ENCODE measurements at places on chromosomes 6 and 20.

GRCh38 chr20:10978019-10978702, 304.4 kb upstream of the JAG1 start:
- no peak for DNase-seq

- DNase-seq = no peak
These were observed 20.4 kb downstream of the AKAP12 start for GRCh38 chr6:151260205-151260604.

- DNase-seq = no peak
These were observed 20.6 kb upstream of the BHLHE23 start for GRCh38 chr20:63027221-63027921.

GRCh38 chr6:31763619-31763940, 1.1 kb downstream of the SAPCD1 start:
- DNase-seq = no peak

- DNase-seq = no peak
These were observed 169.9 kb upstream of the RNF217 start for GRCh38 chr6:124792386-124792785.

DNA sequence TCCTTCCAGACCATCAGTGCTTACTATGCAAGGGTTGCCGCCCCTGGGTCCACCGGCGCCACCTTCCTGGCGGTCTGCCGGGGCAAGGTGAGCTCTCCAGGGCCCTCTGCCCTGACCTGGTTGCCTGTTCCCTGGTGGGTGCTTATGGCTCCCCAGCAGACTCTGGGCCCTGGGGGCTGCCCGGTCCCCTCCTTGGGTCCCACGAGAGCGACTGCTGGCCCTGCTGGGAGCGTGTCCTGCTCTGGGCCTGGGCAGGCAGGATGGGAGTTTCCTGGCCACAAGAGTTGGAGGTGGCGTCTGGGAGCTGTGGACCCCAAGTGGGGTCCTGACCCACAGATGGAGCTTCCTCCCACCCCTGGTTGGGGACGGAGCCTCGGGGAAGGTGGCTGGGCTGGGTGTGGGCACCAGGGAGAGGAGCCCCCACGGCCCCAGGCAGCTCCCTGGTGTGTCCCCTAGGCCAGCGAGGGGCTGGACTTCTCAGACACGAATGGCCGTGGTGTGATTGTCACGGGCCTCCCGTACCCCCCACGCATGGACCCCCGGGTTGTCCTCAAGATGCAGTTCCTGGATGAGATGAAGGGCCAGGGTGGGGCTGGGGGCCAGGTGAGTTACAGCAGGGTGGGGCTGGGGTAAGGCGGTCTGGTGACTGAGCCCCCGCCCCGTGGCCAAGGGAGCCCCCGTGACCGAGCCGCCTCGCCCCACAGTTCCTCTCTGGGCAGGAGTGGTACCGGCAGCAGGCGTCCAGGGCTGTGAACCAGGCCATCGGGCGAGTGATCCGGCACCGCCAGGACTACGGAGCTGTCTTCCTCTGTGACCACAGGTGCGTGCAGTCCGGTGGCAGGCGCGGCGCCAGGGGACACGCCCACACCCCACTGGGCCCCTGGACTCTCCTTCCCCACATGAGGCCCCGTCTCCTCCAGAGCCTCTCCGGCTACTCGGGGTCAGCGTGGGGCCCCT, 7.1 kb upstream of the TNFRSF6B start:
- no peak for DNase-seq

DNA sequence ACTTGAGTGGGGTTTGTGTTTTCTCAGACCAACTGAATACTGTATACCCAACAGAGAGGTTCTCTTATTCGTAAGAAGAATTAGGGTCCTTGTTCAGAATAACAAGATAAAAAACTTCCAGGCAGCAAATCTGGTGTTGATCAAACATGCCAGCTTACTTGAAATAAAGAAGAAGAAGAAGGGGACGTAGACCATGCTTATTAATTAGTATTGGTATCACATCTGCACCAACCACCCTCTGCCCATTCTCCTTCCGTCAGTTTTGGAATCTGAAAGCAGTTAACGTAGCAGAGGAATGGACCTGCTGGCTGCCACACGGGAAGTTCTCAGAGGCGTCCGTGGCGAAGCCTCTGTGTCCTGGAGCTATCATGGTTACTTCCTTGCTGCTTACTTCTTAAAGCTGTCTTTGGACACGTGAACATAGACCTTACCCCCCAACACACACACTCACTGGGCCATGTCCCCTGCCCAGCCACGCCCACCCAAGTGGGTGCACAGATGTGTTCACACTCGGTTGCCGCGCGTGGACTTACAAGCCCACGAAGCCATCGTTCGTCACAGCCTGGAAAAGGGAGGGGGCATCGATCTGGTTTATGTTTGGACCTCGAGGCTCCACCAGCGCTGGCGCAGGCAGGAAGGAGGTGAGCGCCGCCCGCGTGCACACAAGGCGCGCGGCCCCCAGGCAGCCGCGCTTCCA, 4.1 kb upstream of the DLL1 start:
- DNase-seq = no peak

GRCh38 chr6:82507112-82507511, 143.5 kb downstream of the TPBG start:
- DNase-seq = no peak

DNA sequence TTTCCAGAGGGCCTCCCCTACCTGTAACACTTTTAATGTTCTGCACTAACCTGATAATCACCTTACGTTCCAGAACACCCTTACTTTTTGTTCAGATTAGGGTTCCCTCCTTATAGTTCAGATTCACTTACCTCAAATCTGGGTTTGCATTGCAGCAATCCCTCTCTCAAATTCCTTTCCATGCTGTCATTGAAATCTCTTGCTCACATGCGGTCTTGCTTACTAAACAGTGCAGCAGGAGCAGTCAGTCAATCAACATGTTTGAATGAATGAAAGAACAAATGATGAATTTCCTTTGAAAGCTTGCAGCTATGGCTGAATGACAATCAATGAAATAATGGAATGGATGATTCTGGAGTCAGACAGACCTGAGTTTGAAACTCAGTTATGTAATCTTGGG, 200.1 kb downstream of the HIVEP2 start:
- no peak for DNase-seq

- DNase-seq = no peak
These were observed 129.5 kb upstream of the SULF2 start for GRCh38 chr20:47914792-47915191.

DNA sequence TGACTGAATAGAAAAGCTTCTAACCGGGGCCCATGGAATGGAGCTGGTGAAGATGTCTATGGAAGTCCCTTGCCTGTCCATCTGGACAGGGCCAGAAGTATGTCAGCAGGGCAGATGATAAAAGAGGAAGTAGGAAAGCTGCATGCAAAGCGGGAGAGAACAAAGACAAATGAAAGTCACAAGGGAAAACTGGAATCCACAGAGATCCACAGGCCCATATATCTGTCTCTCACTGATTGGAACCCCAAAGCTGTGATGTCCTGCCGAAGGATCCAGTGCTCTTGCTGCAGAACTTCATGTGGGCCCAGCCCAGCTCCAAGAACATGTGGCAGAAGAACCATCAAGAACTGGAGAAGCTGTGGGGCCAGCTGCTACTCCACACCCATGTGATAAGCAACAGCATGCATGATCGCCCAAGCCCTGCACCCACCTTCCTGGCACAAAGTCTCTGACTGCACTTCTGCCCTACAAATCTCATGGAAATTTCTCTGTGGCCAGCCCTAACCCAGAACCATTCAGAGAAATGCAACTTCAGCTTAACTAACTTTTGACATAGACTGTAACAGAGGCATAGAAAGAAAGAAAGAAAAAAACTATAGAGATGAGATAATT, 716.0 kb downstream of the KIF16B start:
- DNase-seq = no peak

GRCh38 chr6:80433010-80433672, 326.7 kb downstream of the BCKDHB start:
- no peak for DNase-seq

DNA sequence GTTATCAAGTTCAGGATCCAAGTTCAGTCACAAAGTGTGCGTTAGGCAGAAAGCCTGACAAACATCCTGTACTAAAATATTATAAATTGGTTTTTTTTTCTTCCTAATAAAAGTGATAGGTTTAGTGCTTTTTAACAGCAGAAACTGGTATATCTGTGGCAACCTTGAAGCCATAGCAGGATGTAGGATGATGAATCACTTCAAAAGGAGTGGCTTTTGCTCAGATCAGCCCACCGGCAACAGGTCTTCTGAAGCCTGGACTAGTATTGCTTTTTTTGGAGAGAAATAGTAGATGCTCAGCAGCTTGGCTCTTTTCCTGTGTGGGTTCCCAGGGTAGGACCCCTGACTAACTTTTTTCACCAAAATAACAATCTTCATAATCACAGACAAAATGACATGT, 190.8 kb downstream of the EPM2A start:
- no peak for DNase-seq

- no peak for DNase-seq
These were observed 75.9 kb upstream of the ENPP5 start for GRCh38 chr6:46246727-46247126.

GRCh38 chr6:156009656-156010055, 554.0 kb upstream of the NOX3 start:
- no peak for DNase-seq

- no peak for DNase-seq
These were observed 127.9 kb upstream of the MLIP start for GRCh38 chr6:53983301-53983700.

GRCh38 chr20:45138561-45139300, 14.5 kb upstream of the WFDC12 start:
- DNase-seq = peak; percentile 19

DNA sequence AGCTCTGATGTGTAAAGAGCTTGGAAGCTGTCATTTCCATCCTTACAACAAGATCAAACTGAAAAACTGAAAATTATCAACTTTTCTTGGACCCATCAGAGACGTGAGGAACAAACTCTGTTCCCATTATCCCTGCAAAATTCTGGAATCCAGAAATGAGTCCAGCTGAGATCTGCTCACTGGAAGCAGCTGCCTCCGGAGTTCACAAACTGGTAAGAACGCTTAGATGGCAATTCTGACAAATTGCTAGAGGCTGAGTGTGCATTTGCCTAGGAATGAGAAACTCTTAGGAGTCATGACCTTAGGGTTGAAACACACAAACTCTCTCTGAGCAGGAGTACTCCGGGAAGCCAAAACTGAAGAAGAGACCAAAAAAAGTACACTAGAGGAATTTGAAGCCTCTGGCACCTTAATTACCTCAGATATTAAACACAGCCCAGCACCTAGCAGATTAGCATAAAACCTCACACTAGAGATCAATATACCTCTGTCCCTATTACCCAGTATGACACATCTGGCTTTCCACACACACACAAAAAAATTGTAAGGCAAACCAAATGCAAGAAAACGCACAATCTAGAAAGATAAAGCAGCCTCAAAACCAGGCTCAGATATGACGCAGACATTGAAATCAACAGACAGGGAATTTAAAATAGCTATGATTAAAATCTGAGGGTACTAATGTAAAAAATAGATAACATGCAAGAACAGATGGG, 233.5 kb upstream of the SGK1 start:
- DNase-seq = no peak

DNA sequence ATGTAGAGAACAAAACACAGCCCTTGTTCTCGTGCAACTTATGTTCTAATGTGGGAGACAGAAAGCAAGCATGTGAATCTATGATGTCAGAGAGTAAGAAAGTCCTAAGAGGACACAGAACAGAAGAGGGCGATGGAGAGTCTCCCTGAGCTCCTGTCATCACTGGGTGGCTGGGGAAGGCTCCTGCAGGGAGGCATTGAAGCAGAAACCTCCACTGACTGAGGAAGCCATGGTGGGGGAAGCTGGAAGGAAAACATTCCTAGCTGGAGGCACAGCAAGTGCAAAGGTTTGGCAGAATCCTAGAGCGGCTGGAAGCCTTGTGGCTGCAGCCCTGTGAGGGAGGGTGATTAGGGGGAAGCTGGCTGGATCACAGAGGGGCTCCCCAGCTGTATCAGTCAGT, 248.0 kb downstream of the CDH26 start:
- no peak for DNase-seq

GRCh38 chr6:32972353-32973143, 4.2 kb downstream of the BRD2 start:
- peak; percentile 47 for DNase-seq

DNA sequence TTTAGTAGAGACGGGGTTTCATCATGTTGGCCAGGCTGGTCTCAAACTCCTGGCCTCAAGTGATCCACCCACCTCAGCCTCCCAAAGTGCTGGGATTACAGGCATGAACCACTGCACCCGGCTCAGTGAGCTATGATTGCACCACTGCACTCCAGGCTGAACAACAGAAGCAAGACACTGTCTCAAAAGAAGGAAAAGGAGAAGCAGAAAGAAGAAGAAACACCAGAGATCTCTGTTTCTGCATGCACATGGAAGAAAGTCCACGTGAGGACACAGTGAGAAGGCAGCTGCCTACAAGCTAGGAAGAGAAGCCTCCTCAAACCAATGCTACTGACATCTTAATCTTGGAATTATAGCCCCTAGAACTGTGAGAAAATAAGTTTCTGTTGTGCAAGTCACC, 16.0 kb downstream of the ECT2L start:
- no peak for DNase-seq

GRCh38 chr20:58852543-58853271, at the start of gene GNAS:
TSS of gene GNAS (plus strand) at chr20:58852716.
- DNase-seq = no peak

DNA sequence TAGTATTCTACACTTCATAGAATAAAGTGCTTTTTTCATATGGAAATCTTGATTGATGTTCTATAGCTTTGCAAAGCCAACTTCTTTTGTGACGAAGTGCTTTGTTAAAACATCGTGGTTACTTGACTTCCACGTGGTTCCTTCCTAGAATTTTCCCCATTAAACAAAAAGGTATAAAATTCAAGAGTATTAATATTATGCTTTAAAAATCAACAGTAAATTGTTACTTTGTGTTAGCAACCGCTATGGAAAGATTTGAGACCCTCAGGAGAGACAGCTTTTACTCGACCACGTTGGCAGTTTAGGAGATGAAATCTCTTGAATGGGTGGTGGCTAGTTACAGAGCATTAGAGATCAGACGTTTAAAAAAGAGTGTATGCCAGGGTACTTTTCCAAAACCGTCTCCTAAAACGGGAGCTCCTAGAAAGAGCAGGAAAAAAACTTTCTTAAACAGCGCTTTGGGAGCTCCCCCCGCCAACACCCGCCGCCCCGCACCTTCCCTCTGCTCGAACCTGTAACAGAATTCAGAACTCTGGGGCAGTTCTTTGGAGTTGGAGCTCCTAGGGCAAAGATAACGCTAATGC, 920 bp downstream of the GJA1 start:
- no peak for DNase-seq

DNA sequence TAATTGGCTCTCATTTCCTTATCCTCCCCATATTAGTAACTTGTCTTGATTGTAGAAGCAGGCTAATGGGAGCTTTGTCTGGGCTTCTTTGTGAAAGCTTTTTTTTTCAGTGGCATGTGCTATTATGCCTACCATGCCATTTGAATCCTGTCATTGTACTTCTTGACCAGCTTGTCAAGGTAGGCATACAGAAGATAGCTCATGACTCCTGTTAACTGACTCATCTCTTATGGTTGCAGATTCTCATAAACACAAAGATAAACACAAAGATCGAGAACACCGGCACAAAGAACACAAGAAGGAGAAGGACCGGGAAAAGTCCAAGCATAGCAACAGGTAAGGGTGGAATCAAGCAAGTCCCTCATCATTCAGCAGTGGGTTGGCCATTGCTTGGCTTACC, 32.5 kb downstream of the TOP1 start:
- no peak for DNase-seq

Measured in activated gamma-delta T cell (primary cell).